ENCODE measurements at places on chromosomes 4 and X.

- no peak for DNase-seq
These were observed 35.3 kb upstream of the ACSL1 start for GRCh38 chr4:184861047-184861446.

DNA sequence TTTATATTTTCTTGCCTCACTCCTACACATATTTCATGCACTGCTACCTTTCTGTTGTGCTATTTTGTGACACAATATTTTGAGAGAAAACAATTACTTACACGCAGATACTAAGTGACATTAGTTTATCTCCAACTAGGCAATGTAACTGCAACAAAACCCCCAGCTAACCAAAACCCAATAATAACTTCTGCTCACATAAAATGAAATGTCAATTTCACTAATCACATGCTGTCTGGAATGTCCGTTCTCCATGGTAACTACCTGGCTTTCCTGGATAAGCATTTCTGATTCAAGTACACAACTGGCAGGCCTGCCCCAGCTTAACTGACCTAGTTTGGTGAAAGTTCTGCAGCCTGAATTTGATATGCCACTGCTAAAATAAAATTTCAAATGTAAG, 313.5 kb downstream of the TMA16 start:
- DNase-seq: no peak

- no peak for DNase-seq
These were observed 5.7 kb downstream of the SLC6A8 start for GRCh38 chrX:153693216-153694086.

DNA sequence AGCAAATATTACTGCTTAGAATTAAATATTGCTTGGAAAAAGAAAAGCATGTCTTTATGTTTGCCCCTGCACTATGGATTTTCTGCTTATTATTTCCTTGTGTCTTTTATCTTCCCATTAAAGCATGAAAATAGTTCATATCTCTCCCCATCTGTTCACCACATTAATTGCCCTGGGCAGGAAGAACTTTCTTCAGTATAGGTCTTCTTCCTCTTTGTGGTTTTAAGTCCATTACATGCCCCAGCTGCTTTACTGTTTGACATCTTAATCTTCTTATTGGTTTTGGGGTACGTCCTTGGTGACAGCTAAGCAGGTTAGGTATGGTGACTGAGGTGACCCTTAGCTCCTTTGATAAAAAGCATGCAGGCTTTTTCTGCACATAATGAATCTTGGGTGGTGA, 157.3 kb downstream of the AASDH start:
- DNase-seq: no peak

GRCh38 chr4:123506011-123506695, 109.6 kb downstream of the SPRY1 start:
- DNase-seq: no peak

DNA sequence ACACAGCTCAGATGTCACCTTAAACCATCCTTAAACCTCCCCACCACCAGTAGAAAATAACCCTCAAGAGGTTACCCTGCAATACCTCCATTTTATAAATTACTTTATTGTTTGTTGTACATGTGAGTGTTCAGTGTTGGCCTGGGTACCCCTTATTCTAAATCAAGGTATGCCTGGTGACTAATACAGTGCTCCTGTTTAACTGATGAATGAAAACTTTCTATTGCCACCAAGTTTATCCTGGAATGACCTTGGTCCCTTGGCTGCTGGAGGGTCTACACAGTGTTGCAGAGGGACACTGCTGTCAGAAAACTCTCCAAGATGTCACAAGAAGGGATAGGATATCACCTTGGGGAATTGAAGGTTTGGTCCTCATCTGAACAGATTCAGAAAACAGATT, 7.3 kb upstream of the TXLNG start:
- no peak for DNase-seq

- no peak for DNase-seq
These were observed 102.7 kb downstream of the HS3ST1 start for GRCh38 chr4:11326021-11326420.

DNA sequence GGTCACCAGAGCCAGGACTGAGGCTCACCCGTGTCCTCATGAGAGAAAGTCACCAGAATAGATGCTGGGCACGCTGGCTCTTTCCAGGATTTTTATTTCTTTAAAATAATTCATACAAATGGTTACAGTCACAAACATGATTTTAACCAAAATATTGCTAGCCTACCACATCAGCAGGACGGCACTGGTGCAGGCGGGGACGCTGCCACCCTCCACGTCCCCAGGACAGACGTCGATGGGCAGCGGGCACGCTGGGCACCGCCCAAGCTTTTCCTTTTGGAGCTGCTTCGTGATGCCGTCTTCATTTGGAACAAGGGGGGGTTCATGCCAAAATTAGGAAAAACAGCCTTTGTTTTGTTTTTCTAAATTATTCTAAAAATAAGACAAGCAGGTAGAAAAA, 37.6 kb downstream of the CTBP1 start:
- DNase-seq: no peak

- no peak for DNase-seq
These were observed 153.8 kb upstream of the RAPGEF2 start for GRCh38 chr4:158949099-158949498.

- DNase-seq: no peak
These were observed 26.9 kb downstream of the XK start for GRCh38 chrX:37712458-37712857.

DNA sequence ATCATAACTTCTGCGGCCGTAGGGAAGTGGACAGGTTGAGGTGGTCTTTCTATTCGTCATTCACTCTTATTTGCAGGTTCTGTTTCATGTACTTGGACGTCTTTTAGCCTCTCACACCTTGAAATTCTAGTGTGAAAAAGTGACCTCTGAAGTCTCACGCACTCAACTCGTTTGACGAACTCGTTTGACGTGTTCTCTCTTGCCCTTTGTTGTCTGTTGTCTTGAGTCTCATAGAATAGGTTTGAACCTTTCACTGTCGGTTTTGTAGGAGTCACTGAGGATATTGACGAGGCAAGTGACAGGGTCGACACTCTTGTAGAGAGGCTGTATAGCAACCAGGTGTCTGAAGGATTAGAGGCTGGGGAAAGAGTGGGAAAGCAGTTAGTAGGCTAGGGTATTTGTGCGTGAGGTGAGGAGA, 1.1 kb upstream of the PGRMC2 start:
- DNase-seq: no peak

DNA sequence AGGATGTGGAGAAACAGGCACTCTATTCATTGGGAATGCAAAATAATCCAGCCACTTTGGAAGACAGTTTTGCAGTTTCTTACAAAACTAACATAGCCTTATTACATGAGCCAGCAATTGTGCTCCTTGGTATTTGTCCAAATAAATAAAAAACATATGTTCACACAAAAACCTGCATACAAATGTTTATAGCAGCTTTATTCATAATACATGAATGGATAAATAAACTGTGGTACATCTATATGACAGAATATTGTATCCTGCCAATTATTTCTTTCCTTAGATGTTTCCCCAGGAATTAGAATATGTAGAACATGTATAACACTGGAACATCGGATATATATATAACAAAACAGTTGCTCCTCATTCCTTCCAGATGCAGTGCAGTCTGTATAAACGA, 57.7 kb upstream of the VEGFC start:
- no peak for DNase-seq

- DNase-seq: no peak
These were observed 6.3 kb downstream of the DCHS2 start for GRCh38 chr4:154485127-154485773.

GRCh38 chrX:17976955-17977354, 115.9 kb upstream of the RAI2 start:
- no peak for DNase-seq

DNA sequence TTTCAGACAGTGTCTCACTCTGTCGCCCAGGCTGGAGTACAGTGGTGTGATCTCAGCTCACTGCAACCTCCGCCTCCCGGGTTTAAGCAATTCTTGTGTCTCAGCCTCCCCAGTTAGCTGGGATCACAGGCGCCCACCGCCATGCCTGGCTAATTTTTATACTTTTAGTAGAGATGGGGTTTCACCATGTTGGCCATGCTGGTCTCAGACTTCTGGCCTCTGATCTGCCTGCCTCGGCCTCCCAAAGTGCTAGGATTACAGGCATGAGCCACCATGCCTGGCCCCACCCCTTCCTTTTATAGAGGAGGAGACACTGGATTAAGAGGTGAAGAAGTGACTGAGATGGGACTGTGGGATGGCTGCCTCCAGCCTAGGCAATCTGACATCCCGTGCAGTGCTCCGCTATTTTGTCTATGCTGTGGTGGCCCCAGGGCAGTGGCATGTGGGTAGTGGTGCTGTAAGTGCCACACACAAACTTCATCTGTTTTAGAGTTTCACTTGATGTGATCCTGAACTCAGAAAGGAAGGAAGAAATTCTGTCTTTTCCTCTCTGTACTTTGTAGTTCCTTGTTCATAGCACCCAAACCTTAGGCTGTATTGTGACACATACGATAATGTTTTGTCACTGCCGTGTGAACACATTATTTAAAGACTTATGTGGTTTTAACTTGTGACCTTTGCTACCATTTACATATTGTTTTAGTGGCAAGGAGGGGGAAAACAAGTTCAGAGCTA, 48.9 kb downstream of the FNIP2 start:
- DNase-seq: no peak

DNA sequence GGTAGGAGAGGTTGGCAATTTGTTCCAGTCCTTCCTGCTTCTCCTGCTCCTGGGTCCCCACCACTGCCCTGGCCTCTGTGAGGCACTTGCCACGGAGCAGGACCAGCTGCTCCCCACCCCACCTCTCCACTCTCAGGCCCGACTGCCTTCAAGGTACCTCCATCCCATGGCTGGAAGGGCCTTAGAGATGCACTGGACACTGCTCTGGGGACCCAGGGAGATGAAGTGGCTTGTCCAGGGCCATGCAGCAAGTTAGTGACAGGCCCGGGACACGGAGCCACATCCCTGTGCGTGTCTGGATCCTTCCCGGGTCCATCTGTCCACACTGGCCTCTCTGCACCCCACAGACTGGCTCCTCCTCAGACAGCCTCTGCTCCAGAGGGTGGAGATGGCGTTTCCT, 105.3 kb downstream of the CPZ start:
- DNase-seq: no peak

DNA sequence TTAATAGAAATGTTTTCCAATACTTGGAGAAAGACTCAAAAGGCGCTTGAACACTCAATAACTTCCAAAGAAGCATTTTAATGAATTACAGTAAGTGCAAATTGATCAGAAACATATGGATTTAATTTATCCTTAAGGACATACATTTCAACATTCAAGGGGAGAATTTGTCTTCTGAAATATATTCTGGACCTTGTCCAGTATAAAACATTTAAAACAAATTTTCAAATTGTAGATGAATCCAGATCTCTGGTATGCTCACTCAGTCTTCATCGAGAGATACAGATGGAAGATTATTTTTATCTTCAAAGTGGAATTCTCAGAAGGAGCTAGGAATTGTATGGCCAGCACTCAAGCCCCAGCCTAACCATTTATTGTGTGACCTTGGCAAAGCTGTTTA, 310.4 kb downstream of the ZNF674 start:
- DNase-seq: no peak

DNA sequence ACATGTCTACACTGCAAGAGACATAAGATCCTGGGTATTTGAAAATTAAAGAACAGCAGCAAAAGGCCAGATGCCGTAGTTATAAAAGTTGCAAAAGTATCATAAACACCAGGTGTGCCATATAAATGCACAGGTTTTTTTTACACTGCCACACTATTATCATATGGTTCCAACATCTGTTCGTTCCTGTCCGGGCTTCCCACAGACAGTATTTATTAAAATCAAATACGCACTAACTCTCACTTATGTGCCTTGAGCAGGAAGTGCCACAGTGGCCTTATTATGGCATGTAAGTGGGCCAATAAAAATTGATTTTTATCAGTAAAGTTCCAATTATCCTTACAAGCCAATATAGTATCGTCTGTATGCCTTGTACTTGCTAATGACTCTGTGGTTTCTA, 873.2 kb downstream of the RPA4 start:
- DNase-seq: no peak

DNA sequence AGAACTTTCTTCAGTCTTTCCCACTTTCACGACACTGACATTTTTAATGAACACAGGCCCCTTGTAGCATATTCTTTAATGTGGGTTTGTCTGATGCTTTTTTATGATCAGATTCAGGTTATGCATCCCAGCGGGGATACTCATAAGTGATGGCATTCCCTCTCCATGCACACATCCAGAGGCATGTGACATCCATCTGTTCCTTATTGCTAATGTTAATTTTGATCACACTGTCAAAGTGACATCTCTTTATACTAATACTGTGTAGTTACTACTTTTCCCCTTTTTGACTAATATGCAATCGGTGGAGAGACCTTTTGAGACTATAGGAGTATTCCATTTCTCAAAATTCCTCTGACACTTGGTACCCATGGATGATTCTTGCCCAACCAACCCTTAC, 43.8 kb upstream of the HS3ST1 start:
- no peak for DNase-seq

GRCh38 chr4:150664935-150665334, 83.0 kb downstream of the MAB21L2 start:
- DNase-seq: no peak

GRCh38 chr4:152606753-152607152, 70.9 kb upstream of the FBXW7 start:
- no peak for DNase-seq

- no peak for DNase-seq
These were observed 15.3 kb upstream of the UBA1 start for GRCh38 chrX:47178337-47178736.

GRCh38 chr4:180947425-180947824, 1295.8 kb upstream of the TENM3 start:
- no peak for DNase-seq

- DNase-seq: no peak
These were observed 237.6 kb downstream of the FSTL5 start for GRCh38 chr4:161926033-161926828.

- DNase-seq: no peak
These were observed 2253.2 kb upstream of the TENM3 start for GRCh38 chr4:179989975-179990374.

- no peak for DNase-seq
These were observed 79.8 kb downstream of the HCCS start for GRCh38 chrX:11190745-11191510.

GRCh38 chr4:185358959-185359358, 36.8 kb downstream of the LRP2BP start:
- no peak for DNase-seq

DNA sequence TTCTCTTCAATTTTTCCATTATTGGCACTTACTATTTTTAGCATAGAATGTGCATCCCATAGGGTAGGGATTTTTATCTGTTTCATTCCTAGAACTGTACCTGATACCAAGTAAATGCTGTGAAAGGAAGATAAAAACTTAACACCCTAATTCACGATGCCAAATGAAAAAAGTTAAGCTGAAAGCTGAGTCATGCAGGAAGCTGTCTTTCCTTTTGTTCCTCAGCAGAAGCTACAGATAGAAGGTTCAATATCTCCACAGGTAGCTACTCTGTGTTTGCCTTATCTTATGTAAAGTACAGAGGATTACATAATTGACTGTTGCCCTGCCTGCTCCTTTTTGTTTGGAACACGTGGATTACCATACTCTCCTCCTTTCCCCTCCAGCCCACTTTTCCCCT, 77.0 kb downstream of the LRP2BP start:
- no peak for DNase-seq

GRCh38 chr4:180610324-180610723, 1632.9 kb upstream of the TENM3 start:
- no peak for DNase-seq

- no peak for DNase-seq
These were observed 200.6 kb downstream of the BCOR start for GRCh38 chrX:39896951-39897740.

GRCh38 chr4:628311-628741, 3.0 kb downstream of the PDE6B start:
- DNase-seq: no peak

GRCh38 chr4:139622901-139623381, 42.7 kb upstream of the MGST2 start:
- DNase-seq: no peak

GRCh38 chr4:8848507-8849265, 23.0 kb downstream of the HMX1 start:
- DNase-seq: no peak
